ENCODE measurements at places on chromosomes 3 and 15.
A peak's percentile ranks its signal among the peaks of the same experiment; 100 is the strongest.

DNA sequence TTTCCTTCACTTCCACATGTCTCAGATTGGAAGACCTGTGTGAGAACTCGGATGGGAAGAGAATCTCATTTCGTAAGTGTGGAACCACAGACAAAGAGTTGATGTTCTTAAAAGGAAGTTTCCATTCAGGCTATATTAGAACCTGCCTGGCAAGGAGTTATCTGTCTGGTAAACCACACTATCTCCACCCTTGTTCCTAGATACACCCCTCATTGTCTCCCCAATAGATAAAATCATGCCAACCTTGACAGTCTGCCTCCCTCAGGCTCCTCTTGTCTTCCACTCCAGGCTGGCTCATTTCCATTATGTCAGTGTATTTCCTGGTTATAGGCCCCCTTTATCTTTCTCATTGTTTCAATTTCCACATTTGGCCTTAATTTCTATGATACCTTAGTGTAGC lies 89.2 kb downstream of the TMEM108 start:
- DNase-seq, result peak; percentile 16

DNA sequence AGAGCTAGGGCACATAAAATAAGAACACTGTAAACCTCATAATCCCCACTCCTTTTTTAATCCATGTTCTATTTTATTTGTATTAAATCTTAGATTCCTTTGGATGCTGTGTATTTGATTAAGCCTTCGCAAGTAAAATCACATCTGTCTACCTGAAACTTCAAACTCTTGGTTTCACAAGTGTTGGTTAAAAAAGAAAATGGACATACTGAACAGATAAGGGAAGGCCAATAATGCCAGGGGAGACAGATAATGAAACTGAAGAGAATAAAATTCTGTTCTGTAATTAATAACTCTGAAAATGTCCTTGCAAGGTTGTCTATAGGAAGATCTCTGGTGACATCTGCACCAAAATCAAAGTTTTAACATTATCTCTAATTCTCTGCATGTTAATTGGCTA lies 114.2 kb downstream of the ULK4 start:
- DNase-seq, result no peak

- DNase-seq, result no peak
These were observed 27.3 kb upstream of the ST3GAL6 start for GRCh38 chr3:98735761-98736269.

- no peak for DNase-seq
These were observed 24.2 kb upstream of the LXN start for GRCh38 chr3:158696618-158697017.

DNA sequence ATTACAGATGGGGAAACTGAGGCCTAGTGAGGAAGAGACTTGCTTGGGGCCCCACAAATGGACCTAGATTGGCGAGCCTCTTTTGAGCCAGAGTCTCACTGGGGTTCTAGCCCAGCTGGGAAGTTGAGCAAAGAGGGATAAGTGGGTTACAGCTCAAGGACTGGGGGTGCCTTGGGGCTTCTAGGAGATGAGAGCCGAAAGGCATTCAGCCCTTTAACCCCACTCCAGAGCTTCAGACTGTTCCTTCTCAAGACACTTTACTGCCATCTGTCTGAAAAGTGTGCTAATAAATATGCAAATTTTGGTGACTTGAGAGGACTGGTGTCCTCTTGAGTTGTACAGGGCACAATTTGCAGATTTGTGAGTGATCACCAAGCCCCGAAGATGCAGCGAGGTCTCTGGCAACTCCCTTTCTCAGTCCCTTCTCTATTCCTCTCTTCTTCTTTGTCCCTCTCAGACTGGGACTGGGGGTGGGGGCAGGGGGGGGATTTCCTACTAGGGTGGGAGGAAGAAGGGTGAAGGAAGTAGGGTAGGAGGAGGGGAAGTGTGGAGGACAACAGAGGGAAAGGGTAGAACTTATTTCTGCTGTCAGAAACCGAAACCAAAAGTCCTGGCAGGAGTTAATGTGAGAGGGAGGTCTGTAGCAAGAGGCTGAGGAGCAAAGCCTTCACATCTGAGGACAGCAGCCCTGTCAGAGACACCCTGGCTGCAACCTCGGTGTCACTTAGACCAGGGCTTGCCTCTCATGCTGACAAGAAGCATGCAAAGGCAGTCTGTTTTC lies 16.2 kb upstream of the ANKDD1A start:
- peak; percentile 84 for DNase-seq

Measured in hematopoietic multipotent progenitor cell treated with erythropoietin and hydrocortisone succinate and interleukin-3 and kit ligand, for 6 days (in vitro differentiated cells).